ENCODE measurements at places on chromosomes 11 and 22. TPM values are rescaled to one million over a fixed set of nuclear protein-coding genes. Genes with fewer than 3 reads are reported as not detected.
A peak's percentile ranks its signal among the peaks of the same experiment; 100 is the strongest.

The APOBEC3H gene
- 1.9 TPM for total RNA-seq

The GRAP2 gene
- total RNA-seq = 9.5 TPM

The MS4A7 gene
- total RNA-seq = 315 TPM

GRCh38 chr11:111417766-111418435, 38.8 kb upstream of the POU2AF1 start:
- no peak for DNase-seq
- H3K27me3 ChIP-seq = no peaks in the 10 kb centered on the region
- peaks cover 27% of the 10 kb centered on the region for H3K4me1 ChIP-seq
- H3K27ac ChIP-seq = peak overlapping the region; percentile 48

DNA sequence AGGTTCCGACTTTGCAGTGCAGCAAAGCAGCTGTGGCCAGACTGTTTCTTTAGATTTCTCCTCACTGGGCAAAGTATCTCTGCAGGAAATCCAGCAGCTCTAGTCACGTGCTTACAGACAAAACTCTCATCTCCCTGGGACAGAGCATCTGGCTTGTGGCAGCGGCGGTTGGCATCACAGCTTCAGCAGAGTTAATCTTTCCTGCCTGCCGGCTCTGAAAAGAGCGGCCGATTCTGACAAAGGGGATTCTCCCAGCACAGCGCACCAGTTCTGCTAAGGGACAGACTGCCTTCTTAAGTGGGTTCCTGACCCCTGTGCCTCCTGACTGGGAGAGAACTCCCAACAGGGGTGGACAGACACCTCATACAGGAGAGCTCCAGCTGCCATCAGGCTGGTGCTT, 1357.3 kb upstream of the TENM4 start:
- H3K27me3 ChIP-seq = no peaks in the 10 kb centered on the region
- no peak overlapping the region for H3K4me3 ChIP-seq
- no peak overlapping the region for H3K27ac ChIP-seq
- H3K36me3 ChIP-seq = no peaks in the 10 kb centered on the region
- no peaks in the 10 kb centered on the region for H3K4me1 ChIP-seq

GRCh38 chr11:78022397-78023396, at the start of gene KCTD14:
TSS of gene KCTD14 (minus strand) at chr11:78023276. CDS start at chr11:78023249, 27 bp downstream.
- DNase-seq = peak; percentile 78
- no peaks in the 10 kb centered on the region for H3K27me3 ChIP-seq
- H3K4me1 ChIP-seq = peaks cover 8% of the 10 kb centered on the region
- H3K4me3 ChIP-seq = peak within 1 kb of the TSS; percentile 56
